ENCODE measurements at places on chromosomes 11 and 22. TPM values are rescaled to one million over a fixed set of nuclear protein-coding genes. Genes with fewer than 3 reads are reported as not detected.

Gene PKDREJ
- total RNA-seq = not detected

Gene STIM1
- total RNA-seq = 43.9 TPM

Gene PRG3
- not detected for total RNA-seq

Gene SLC37A4
- 29.6 TPM for total RNA-seq

DNA sequence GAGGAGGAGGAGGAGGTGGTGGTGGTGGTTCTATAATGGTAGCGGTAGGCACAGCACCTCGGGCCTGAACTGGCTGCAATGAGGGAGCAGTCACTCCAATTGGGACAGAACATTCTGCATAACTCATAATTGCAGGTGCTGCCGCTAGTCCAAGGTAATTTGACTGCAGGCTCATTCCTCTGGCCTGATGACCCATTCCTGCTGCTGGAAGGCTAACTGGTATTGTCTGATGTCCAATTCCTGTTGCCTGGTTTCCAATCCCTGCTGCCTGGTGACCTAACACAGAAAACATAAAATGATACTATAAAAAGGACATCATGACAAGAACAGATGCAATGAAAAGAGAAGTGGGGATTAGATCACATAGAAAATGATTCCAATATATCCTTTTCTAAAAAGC is 7.9 kb upstream of the AGBL2 start:
- no peak for DNase-seq
- H3K4me1 ChIP-seq = no peaks in the 10 kb centered on the region
- H3K4me3 ChIP-seq = no peak overlapping the region
- no peak overlapping the region for H3K27ac ChIP-seq
- H3K36me3 ChIP-seq = peaks cover 39% of the 10 kb centered on the region

- H3K4me1 ChIP-seq = peaks cover 6% of the 10 kb centered on the region
- DNase-seq = no peak
- H3K27me3 ChIP-seq = no peaks in the 10 kb centered on the region
- H3K27ac ChIP-seq = no peak overlapping the region
- no peak overlapping the region for H3K4me3 ChIP-seq
Observed at GRCh38 chr22:46309526-46310085, 12.9 kb downstream of the GTSE1 start.

DNA sequence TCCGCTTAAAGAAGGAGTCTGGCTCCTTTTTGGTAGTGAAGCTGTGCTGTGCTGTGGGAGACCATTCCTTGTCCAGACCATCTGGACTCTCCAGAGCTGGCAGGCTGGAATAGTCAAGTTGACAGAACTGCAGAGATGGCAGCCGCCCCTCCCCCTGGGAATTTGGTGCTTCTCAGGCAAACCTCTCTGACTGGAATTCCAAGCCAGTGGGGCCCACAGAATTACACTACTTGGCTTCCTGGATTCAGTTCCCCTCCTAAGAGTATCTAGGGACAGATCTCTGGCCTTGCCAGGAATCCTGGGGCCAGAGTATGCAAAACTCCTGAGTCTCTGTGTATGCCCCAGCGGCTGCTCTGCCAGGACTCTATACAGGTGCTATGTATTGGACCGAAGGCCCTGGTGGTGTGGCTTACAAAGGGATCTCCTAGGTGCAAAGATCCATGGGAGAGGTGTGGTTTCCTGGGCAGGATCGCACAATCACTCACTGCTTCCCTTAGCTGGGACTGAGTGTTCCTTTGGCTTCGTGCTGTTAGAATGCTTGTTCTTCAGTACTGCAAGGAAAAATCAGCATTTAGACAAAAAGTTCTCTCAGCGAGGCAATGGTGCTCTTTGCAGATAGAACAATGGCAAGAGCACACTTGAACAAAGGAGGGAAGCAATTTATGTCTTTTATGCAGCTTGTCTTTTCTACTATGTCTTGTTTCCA is 86.8 kb downstream of the PRMT3 start:
- H3K4me3 ChIP-seq = no peak overlapping the region
- H3K4me1 ChIP-seq = peaks cover 8% of the 10 kb centered on the region
- peaks cover 31% of the 10 kb centered on the region for H3K36me3 ChIP-seq
- peak overlapping the region; percentile 17 for H3K27ac ChIP-seq

- peaks cover 19% of the 10 kb centered on the region for H3K4me1 ChIP-seq
- no peak overlapping the region for H3K4me3 ChIP-seq
- H3K36me3 ChIP-seq = no peaks in the 10 kb centered on the region
- DNase-seq = no peak
Observed at GRCh38 chr11:47857892-47858543, 9.9 kb upstream of the NUP160 start.

GRCh38 chr11:3074912-3075589 is 17.8 kb upstream of the CARS1 start:
- H3K36me3 ChIP-seq = no peaks in the 10 kb centered on the region
- H3K4me3 ChIP-seq = no peak overlapping the region
- no peaks in the 10 kb centered on the region for H3K4me1 ChIP-seq

DNA sequence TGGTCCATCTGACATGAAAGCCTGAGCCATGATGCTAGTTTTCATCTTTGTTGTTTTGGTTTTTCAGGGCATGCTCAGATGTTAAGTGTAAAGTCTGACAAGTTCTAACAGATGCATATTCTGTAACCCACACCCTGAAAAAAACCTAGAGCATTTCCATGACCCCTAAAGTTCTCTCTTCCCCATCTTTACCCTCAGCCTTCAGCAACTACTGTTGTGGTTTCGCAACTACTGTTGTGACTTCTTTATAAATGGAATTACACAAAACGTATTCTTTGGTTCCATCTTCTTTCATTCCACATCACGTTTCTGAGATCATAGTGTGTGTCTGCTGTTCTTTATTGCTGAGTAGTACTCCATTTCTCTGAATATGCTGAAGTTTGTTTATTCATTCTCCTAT is 65.1 kb upstream of the LDLRAD3 start:
- no peaks in the 10 kb centered on the region for H3K36me3 ChIP-seq
- H3K4me1 ChIP-seq = peaks cover 7% of the 10 kb centered on the region
- H3K4me3 ChIP-seq = no peak overlapping the region
- H3K27me3 ChIP-seq = peaks cover 5% of the 10 kb centered on the region

DNA sequence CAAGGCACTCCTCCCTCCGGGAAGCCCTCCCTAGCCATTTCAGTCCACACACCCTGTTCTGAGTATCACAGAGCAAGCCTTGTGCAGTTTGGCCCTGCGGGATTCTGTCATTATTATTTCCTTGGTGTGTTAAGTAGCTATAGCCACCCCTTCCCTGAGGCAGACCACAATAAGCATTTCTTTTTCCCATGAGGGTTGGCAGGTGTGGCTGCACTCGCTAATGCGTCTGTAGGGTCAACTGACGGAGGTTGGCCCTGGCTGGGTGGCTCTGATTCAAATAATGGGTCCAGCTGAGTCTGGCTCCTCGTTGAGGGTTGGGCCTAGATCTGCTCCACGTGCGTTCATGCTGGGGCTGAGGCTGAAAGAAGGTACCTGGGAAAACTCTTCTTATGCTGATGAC is 5.1 kb downstream of the F2 start:
- no peaks in the 10 kb centered on the region for H3K27me3 ChIP-seq
- no peak overlapping the region for H3K4me3 ChIP-seq
- no peaks in the 10 kb centered on the region for H3K4me1 ChIP-seq
- no peak overlapping the region for H3K27ac ChIP-seq
- no peak for DNase-seq

- peaks cover 58% of the 10 kb centered on the region for H3K27me3 ChIP-seq
- peaks cover 2% of the 10 kb centered on the region for H3K4me1 ChIP-seq
- H3K4me3 ChIP-seq = peak within 1 kb of the TSS; percentile 77
- H3K36me3 ChIP-seq = no peaks in the 10 kb centered on the region
Observed at GRCh38 chr22:17121233-17122195, at the start of gene TMEM121B. Gene TMEM121B, minus strand, starts transcription at chr22:17121360. Its CDS starts 233 bp downstream, at chr22:17121127.

GRCh38 chr11:66557733-66558326 is 10.6 kb downstream of the CTSF start:
- H3K36me3 ChIP-seq = no peaks in the 10 kb centered on the region
- no peak for DNase-seq
- no peak overlapping the region for H3K4me3 ChIP-seq
- peaks cover 1% of the 10 kb centered on the region for H3K27me3 ChIP-seq

- peaks cover 18% of the 10 kb centered on the region for H3K36me3 ChIP-seq
- H3K27me3 ChIP-seq = no peaks in the 10 kb centered on the region
- peaks cover 2% of the 10 kb centered on the region for H3K4me1 ChIP-seq
Observed at GRCh38 chr22:30009478-30009877, 70.8 kb upstream of the HORMAD2 start.

DNA sequence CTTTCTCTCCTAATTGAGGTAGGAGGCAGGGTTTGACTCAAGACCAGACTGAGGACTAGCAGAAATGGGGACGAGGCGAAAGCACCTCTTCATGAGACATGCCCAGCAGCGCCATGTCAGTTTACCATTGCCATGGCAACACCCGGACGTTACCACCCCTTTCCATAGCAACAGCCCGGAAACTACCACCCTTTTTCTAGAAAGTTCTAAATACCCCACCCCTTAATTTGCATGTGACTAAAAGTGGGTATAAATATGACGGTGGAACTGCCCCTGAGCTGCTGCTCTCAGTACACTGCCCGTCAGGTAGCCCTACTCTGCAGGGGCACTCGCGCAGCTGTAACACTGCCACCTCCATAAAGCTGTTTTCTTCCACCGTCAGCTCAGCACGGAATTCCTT is 5.9 kb upstream of the RAC2 start:
- no peaks in the 10 kb centered on the region for H3K36me3 ChIP-seq
- no peak for DNase-seq
- no peak overlapping the region for H3K27ac ChIP-seq
- peaks cover 12% of the 10 kb centered on the region for H3K27me3 ChIP-seq

- H3K36me3 ChIP-seq = no peaks in the 10 kb centered on the region
- peaks cover 3% of the 10 kb centered on the region for H3K27me3 ChIP-seq
- H3K27ac ChIP-seq = no peak overlapping the region
- DNase-seq = no peak
- no peaks in the 10 kb centered on the region for H3K4me1 ChIP-seq
Observed at GRCh38 chr11:122714484-122714883, 59.0 kb downstream of the UBASH3B start.

All from mesothelial cell of epicardium (in vitro differentiated cells).